ENCODE measurements at places on chromosomes 1 and 21. TPM values are rescaled to one million over a fixed set of nuclear protein-coding genes. Genes with fewer than 3 reads are reported as not detected.
A peak's percentile ranks its signal among the peaks of the same experiment; 100 is the strongest.

DNA sequence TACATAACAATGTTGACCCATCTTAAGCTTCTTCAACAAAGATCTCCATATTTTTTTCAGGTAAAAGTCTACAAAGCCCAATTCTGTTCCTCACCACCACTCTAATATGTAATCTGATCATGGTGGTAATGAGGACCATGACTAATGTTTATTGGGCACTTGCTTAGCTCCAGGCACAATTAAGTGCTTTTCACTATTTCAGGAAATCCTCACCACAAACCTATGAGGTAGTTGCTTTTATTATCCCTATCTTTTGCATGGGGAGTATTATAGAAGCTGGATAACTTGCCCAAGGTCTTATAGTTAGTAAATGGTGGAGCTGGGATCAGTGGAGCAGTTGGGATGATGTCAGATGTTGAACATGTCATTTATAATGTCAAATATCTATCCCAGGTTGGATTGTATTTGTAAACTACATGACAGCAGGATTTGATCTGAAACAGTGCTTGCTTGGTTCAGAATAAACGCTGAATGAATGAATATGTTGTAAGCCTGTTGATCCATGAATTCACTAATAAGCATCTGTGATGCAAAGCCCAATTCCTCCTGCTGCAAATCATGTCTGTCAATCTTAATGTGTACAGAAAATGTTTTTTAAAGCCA, 283.3 kb upstream of the ST6GALNAC5 start:
- DNase-seq, result no peak

- DNase-seq, result no peak
Measured at GRCh38 chr1:160460214-160460642, 59.9 kb downstream of the VANGL2 start.

GRCh38 chr1:6928106-6928885, 143.0 kb downstream of the CAMTA1 start:
- no peak for DNase-seq

The CLSTN1 gene
- total RNA-seq, result 24.4 TPM

The SLC30A10 gene
- not detected for total RNA-seq

- no peak for DNase-seq
Measured at GRCh38 chr1:52976183-52977035, 49.3 kb downstream of the SCP2 start.

DNA sequence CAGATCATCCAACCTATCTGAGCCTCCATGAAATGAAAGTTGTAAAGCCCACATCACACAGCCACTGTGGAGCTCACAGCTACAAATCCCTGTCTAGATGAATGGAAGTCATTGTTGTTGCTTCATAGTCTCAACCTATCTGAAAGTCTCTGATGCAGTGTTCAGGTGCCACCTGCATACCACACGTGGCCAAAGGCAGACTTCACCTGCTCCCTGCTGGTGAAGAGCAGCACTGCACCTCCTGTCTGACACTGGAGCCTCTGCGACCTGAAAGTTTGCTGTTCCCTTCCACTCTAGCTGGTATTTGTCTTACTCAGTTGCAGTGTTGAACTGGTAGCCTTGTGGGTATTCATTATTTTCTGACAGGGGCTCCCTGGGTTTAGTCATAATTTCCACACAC, 18.4 kb downstream of the LORICRIN start:
- peak; percentile 7 for DNase-seq

DNA sequence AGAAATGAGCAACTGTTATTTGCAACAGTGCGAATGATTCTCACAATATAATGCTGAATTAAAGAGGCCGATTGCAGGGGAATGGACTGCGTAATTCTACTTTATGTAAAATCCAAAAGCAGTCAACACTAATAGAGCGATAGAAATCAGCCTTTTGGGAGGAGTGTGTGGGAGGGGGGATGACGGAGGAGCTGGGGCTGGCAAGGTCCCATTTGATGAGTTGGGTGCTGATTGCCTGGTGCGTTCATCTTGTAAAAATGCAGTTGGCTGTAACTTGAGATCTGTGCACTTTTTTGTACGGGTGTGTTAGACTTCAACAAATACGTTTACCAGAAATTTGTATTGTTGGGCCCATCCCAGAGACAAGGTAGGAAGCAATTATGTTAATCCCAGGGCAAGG, 20.7 kb downstream of the TNFRSF8 start:
- no peak for DNase-seq

The TMEM82 gene
- not detected for total RNA-seq

The TRAF3IP3 gene
- not detected for total RNA-seq

DNA sequence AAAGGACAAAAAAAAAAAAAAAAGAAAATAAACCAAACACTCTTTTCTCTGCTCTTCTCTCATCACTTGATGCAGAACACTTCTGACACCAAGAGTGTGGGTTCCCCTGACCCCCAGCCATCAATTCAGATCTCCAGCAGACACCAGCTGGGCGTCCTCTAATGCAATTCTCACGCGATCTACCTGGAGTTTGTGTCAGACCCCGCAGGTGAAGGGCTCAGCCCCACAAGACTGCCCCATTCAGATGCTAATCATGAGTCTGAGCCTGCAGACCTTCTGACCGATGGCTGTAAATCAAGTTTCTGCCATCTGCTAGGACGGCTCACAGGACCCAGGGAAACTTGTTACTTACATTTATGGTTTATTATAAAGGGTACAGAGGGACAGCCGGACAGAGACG, 133.6 kb upstream of the C1orf174 start:
- DNase-seq, result no peak

DNA sequence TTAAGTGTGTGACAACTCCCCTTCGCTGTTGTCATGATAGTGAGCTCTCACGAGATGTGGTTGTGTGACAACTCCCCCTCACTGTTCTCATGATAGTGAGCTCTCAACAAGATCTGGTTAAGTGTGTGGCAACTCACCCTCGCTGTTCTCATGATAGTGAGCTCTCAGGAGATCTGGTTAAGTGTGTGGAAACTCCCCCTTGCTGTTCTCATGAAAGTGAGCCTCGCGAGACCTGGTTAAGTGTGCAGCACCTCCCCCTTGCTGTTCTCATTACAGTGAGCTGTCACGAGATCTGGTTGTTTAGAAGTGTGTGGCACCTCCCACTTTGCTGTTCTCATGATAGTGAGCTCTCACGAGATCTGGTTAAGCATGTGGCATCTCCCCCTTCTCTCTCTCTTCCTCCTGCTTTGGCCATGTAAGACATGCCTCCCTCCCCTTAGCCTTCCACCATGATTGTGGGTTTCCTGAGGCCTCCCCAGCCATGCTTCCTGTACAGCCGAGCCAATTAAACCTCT, 25.1 kb upstream of the LSS start:
- no peak for DNase-seq

- DNase-seq, result no peak
Measured at GRCh38 chr1:167033646-167034045, 44.6 kb downstream of the MAEL start.

DNA sequence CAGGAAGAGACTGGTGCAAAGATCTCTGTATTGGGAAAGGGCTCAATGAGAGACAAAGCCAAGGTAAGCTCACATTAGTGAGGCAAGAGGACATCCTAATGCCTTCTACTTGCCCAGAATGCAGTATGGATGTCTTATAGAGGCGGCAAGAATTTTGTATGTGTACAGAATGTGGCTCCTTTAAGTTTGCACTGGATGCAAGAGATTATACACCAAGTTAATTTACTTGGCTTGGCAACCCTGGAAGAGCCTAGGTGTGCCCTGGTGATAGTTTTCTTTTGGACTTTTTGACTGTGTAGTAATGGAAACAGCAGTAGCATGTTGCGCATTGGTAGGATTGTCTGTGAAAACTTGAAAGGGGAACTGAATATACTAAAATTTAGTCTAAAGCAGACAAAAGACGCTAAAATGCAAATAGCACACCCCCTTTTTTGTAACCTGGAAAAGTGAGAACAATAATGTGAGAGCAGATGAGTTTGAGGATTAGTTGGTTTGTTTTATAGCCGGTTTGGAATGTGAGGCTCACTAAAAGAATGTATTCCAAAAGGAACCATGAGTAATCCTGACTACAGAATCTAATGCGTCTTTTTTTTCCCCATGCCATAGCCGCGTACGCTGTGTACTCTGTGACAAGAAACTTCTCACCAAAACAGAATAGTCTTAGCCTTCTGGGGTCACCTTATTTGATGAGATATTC, 18.1 kb downstream of the KHDRBS1 start:
- no peak for DNase-seq

DNA sequence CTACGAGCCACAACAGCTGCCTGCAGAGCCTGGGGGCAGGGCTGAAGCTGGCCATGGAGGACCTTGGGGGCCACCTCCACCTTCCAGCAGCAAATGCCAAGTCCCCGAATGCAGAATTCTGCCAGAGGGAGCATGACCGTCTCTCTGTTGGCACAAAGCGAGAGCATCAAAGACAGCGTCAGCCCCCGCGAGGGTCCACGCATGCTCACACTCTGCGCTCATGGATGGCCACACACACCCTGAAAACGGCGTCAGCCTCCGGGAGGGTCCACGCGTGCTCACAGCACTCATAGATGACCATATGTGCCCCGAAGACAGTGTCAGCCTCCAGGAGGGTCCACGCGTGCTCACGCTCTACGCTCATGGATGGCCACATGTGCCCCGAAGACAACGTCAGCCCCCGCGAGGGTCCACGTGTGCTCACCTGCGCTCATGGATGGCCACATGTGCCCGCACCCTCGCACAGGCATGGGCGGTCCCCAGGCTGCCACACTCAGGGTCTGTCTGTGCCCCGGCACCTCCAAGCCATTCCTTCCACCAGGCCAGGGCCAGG, 46.5 kb downstream of the MORN1 start:
- DNase-seq, result no peak

- no peak for DNase-seq
Measured at GRCh38 chr1:240349695-240350094, 258.0 kb downstream of the FMN2 start.

The ST6GALNAC3 gene
- total RNA-seq, result 0.87 TPM

DNA sequence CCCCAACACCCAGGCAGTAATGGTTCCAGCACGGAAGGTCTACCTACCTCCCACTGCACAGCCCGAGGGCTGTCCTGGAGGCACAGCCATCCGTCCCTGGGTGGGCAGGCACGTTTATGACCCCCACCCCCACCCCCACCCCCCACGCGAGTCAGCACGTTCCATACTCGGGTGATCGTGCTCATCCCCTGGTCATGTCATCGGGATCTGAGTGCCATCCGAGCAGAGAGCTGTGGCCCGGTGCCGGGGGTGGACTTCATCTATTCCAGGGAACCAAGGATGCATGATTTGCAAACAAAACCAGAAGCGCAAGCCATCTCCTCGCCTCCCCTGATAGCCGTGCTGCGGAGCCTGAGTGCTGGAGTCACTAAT, 1.1 kb downstream of the TSPEAR start:
- DNase-seq, result no peak

- no peak for DNase-seq
Measured at GRCh38 chr21:45742247-45742646, 98.7 kb downstream of the PCBP3 start.

The CYP4X1 gene
- total RNA-seq, result 0.25 TPM

GRCh38 chr1:25927521-25928265, 21.5 kb upstream of the STMN1 start:
- DNase-seq, result no peak

DNA sequence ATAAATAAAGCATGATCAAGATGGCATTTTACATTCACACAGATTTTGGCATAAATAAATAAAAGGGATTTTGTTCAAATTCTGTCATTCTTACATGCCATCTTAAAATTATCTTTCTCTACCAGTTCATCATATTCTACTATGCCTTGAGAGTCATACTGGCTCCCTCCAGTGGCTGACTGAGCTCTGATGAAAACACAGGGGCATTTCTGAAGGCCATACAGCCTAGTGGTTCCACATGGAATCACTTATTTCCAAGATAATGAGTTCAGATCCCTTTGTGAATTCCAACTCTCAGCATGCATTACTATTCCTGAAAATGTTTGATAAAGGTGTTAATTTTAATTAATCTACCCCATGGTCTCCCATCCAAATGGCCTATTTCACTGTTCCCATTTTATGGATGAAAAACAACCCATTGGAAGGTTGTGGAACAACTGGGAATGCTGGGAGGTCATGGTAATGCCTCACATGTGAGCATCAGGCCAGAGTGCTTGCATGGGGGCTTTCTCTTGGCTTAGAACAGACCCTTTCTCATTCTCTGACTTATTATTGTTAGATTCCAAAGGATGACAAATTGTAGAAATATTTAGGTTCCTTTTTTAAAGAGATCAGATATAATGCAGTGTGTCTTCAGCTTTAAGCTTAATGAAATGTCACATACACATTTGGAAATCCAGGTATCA, 622.4 kb upstream of the PKN2 start:
- no peak for DNase-seq

GRCh38 chr1:245322673-245323072, 167.9 kb downstream of the KIF26B start:
- DNase-seq, result no peak

DNA sequence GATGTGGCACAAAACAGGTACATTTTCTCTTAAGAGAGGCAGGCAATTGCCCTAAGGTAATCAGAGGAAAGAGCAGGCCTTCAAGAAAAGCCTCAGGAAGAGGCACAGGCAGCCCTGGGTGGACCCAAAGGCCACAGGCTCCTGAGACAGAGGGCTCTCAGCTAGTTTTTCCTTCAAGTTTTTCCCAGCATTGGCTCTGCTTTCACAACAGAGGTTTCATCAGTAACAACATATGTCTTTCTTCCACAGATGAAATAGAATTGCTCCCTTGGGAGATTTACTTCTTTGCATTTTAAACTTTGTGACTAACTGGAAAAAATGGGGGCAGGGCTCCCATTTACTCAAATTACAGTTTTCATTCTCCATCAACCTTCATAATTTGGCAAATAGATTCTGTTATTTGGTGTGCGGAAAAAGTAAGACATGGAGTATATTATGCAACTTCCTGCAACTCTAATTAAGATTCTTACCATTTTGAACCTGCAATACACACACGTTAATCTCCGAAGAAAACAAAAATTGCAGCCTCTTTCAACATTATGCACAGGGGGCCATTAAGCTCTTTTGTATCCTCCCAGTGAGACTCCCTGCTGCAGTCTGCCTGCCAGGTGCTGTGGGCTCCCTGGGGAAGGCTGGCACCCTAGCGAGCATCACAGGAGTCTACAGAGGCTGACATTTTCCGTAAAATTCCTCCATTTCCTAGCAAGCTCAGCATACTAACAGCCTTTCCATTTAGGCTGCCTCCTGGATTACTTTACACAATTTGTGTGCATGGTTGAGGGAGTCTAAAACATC, 282.3 kb downstream of the USH2A start:
- no peak for DNase-seq

The CADM3 gene
- total RNA-seq, result not detected

GRCh38 chr1:233135833-233136232, 159.7 kb downstream of the PCNX2 start:
- no peak for DNase-seq

GRCh38 chr1:112686835-112687234, 12.4 kb downstream of the MOV10 start:
- no peak for DNase-seq

- peak; percentile 35 for DNase-seq
Measured at GRCh38 chr1:24567792-24568388, 12.0 kb downstream of the NCMAP start.

DNA sequence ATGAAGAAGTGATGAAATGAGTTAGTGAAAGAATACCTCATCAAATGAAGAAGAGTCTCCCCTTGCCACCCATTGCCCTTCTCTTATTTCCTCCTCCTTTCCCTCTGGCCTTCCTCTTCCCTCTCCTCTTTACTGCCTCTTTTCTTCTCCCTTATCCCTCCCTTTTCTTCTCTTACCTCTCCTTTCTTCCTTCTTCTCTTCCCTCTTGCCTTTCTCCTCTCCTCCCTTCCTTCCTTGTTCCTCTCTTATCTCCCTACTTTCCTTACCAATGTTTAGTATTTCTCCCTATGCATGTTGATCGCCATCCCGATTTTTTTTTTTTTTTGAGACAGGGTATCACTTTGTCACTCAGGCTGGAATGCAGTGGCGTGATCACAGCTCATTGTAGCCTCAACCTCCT, 8.8 kb downstream of the MROH7 start:
- no peak for DNase-seq

- no peak for DNase-seq
Measured at GRCh38 chr1:117708323-117709248, 102.7 kb downstream of the TENT5C start.

All from NCI-H460 (cell line).